Stimulated activated CD4-positive, alpha-beta T cell treated with anti-CD3 and anti-CD28 coated beads, Interleukin-4, amount 100 ng/mL, for 4 hours (primary cell): ENCODE measurements at places on chromosomes 6 and 20.

- no peak for DNase-seq
Measured at GRCh38 chr20:20427227-20427864, 59.4 kb downstream of the INSM1 start.

DNA sequence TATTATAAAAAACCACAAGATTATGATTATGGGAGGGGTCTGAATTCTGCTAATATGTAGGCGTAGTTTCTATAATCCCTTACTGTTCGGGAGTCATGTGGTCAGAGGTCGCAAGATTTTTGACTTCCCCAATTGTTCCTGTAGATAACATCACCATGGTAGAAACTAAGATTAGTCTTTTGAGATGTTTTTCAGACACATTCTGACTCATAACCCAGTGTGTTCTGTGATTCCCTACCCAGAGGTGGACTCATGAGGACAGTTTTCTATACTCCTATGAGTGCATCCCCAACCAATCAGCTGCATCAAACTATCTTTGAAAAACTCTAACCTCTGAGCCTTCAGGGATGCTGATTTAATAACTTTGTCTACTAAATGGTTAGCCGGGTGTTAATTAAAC is 175.5 kb downstream of the RFPL4B start:
- no peak for DNase-seq

DNA sequence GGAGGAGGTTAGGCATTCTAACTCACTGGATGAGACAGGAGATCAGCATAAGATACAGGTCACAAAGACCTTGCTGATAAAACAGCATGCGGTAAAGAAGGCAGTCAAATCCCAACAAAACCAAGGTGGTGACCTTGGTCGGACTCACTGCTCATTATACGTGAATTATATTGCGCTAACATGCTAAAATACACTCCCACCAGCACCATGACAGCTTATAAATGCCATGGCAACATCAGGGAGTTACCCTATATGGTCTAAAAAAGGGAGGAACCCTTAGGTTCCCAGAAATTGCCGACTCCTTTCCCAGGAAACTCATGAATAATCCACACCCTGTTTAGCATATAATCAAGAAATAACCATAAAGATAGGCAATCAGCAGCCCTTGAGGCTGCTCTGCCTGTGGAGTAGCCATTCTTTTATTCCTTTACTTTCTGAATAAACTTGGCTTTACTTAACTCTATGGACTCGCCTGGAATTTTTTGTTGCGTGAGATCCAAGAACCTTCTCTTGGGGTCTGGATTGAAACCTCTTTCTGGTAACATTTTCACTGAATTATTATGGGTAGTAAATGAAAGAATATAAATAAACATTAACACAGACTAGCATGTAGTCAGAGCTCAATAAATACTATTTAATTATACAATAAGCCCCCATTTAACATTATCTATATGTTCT is 3.0 kb upstream of the LAMA4 start:
- DNase-seq = no peak

- no peak for DNase-seq
Measured at GRCh38 chr6:2132416-2132815, 113.0 kb downstream of the GMDS start.

DNA sequence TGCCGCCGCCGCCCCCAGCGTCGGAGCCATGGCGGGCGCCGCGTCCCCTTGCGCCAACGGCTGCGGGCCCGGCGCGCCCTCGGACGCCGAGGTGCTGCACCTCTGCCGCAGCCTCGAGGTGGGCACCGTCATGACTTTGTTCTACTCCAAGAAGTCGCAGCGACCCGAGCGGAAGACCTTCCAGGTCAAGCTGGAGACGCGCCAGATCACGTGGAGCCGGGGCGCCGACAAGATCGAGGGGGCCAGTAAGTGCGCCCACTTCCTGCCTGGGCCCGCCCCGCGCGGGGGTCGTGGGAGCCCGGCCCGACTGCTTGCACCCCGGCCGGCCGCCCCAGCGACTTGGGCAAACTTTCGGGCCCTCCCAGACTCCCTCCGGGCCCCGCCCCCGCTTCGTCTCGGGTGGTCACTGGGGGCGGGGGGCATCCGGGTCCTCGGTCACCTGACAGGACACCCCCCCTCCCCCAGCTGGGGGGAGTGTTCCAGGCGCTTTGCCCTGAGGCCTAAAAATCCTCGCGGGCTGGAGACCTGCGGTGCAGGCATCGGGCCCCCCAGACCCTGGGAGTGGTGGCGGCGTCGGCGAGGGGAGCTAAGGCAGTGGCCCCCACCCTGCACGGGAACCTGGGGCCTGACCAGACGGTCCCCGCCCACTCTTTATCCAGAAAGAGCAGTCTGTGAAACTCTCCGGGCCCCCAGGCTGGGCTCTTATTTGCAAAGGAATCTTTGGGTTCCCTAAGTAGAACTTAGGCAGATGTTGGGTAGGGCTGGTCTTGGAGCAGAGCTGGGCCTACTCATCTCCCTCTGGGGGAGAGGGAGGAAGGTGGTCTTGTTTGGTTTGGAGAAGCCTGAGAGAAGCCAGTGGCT is 501 bp downstream of the PLCG1 start:
- DNase-seq = peak; percentile 50

DNA sequence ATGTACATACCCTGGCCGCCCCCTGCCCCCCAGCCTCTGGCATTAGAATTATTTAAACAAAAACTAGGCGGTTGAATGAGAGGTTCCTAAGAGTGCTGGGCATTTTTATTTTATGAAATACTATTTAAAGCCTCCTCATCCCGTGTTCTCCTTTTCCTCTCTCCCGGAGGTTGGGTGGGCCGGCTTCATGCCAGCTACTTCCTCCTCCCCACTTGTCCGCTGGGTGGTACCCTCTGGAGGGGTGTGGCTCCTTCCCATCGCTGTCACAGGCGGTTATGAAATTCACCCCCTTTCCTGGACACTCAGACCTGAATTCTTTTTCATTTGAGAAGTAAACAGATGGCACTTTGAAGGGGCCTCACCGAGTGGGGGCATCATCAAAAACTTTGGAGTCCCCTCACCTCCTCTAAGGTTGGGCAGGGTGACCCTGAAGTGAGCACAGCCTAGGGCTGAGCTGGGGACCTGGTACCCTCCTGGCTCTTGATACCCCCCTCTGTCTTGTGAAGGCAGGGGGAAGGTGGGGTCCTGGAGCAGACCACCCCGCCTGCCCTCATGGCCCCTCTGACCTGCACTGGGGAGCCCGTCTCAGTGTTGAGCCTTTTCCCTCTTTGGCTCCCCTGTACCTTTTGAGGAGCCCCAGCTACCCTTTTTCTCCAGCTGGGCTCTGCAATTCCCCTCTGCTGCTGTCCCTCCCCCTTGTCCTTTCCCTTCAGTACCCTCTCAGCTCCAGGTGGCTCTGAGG is 7.6 kb downstream of the CDKN1A start:
- DNase-seq = no peak

- no peak for DNase-seq
Measured at GRCh38 chr20:40948465-40949267, 80.0 kb upstream of the TOP1 start.

- no peak for DNase-seq
Measured at GRCh38 chr20:8389381-8390036, 257.4 kb downstream of the PLCB1 start.

DNA sequence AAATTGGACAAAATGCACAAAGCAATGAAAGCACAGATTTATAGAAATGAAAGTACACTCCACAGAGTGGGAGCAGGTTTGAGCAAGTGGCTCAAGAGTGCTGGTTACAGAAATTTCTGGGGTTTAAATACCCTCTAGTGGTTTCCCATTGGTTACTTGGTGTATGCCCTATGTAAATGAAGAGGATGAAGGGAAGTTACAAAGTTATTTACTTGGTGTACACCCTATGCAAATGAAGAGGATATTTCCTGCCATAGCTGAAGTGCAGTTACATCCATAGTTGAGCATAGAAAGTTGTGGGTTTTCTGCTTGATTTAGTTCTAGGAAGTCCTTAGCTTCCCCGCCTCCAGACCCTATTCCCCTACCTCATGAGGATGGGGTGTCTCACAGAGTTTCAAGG is 22.7 kb downstream of the BCAS1 start:
- DNase-seq = no peak

- DNase-seq = no peak
Measured at GRCh38 chr6:75997696-75998095, 74.8 kb downstream of the IMPG1 start.

DNA sequence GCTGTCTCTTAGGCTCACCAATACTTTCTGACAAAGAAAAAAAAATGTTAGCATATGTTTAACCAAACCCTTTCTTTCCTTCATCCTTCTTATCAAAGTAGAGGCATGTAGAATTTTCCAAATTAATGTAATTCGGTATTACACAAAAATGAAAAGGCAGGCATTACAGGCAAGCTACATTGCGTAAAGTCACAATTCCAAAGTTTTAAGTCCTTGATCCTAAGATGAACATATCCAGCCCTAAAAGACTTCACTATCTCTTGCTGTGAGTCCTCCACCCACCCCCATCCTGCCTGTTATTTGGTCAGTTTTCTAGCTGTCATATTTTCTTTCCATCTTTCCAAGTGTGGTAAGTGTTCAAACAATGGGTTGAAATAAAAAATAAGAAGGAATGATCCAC is 12.1 kb upstream of the TENT5A start:
- DNase-seq = no peak

- no peak for DNase-seq
Measured at GRCh38 chr6:33923857-33924514, 120.2 kb upstream of the MLN start.

DNA sequence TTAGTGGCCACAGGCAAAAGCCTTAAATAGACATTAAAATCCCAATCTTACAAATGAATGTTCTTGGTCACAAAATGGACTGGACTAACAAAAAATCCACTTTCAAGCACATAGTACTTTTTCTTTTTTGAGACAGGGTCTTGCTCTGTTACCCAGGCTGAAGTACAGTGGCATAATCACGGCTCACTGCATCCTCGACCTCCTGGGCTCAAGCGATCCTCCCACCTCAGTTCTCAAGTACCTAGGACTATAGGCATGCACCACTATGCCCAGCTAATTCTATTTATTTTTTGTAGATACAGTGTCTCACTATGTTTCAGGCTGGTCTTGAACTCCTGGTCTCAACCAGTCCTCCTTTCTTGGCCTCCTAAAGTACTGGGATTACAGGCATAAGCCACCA is 59.4 kb downstream of the MAP3K5 start:
- no peak for DNase-seq

DNA sequence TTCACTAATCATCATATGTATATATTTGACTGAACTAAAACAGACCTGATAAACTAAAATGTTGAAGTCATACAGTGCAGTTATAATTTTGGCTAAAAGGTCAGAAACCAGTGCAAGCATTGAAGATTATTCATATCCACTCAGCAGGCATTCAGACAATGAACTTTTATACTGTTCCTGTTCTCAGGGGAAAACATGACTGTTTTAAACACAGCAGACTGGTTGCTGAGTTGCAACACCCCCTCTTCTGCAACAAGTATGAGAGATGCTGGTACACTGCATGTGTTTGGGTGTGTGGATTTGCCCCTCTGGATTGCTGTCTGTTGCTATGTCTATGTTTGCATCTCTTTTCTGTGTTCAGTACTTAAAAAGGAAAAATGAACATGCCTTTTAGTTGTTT is 206.8 kb downstream of the EYA4 start:
- no peak for DNase-seq

DNA sequence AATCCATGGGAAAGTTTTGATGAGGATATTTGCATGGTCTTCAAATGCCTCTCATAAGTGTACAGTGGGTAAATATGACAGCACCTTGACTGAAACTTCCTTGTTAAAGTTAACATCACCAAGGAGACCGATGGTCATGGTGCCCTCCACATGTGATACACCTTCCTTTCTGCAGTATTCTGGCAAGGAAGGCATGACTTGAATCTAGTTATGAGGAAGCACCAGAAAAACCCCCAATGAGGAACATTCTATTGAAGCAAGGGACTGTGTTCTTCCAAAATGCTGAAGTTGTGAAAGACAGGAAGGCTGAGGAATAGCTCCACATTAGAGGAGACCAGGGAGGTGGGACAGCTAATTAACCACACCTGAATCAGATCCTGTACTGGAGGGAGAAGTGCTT is 118.3 kb downstream of the SLC24A3 start:
- DNase-seq = no peak

GRCh38 chr6:22279427-22279826 is 17.4 kb downstream of the PRL start:
- no peak for DNase-seq

- no peak for DNase-seq
Measured at GRCh38 chr20:58308680-58309527, 611 bp upstream of the RAB22A start.

- DNase-seq = no peak
Measured at GRCh38 chr6:4383910-4384638, 248.7 kb upstream of the ECI2 start.

- DNase-seq = no peak
Measured at GRCh38 chr6:37913210-37913609, 93.7 kb downstream of the ZFAND3 start.

DNA sequence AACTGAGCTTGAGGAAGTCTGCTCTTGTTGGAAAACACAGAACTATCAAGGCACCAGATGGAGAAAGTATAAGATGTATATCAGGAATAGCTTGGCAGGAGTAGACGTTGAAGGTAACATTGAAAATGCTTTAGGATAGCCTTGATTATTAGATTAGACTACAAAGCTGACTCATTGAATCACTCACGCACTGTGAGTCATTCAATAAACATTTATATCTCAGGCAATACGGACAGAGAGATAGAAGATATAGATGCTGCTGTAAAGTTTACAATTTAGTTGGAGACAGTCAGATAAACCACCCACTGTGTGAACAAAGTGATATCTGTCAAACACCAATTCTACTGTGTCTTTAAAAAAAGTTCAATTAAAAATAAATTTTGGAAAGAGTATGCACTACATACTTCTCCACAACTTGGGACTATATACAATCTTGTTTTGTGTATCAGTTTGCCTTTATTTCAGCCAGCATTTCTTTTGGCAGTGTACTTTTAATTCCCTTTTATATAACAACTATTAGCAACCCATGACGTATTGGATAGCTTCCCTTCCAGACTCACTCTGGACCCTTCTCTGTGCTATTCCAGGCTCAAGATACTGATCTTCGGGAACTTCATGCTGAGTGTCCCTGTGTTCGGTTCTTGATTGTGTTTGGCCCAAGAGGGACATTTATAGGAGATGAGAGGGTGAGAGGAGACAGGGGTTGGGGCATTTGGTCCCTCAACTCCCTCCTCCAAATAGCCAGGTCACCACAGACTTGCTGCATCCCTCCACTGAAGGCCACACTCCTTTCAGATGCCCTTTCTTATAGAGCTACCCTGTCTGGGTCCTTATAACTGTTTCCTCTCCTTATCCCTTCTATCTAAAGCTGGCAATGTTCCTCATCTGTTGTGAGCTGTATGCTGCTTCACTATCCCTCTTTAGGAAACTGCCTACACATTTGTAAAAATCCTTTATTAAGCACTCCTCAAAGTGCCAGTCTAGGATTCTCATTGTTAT is 176.6 kb upstream of the PTPRK start:
- DNase-seq = no peak

- DNase-seq = no peak
Measured at GRCh38 chr6:2102316-2102883, 143.0 kb downstream of the GMDS start.

DNA sequence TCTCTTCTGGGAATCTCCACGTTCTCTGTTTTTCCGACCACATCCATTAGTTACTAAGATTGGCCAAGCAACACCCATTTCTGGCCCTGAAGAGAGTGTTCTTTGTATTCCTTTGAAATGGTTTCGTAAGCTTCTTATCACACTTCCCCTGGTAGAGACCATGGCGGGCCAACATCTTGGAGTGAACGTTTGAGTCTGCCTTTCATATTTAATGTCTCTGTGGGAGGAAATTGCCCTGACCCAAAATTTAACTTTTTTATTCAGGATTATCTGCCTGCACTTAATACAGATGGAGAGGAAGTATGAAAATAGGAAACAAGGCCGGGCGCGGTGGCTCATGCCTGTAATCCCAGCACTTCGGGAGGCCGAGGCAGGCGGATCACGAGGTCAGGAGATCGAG is 177.0 kb upstream of the SNX9 start:
- no peak for DNase-seq

- DNase-seq = no peak
Measured at GRCh38 chr6:113762641-113763040, 94.5 kb upstream of the MARCKS start.
